Activated CD8-positive, alpha-beta memory T cell treated with anti-CD3 and anti-CD28 coated beads, Interleukin-2, amount 50 U/mL, for 4 hours (primary cell): ENCODE measurements at places on chromosomes 16 and 17.
A peak's percentile ranks its signal among the peaks of the same experiment; 100 is the strongest.

DNA sequence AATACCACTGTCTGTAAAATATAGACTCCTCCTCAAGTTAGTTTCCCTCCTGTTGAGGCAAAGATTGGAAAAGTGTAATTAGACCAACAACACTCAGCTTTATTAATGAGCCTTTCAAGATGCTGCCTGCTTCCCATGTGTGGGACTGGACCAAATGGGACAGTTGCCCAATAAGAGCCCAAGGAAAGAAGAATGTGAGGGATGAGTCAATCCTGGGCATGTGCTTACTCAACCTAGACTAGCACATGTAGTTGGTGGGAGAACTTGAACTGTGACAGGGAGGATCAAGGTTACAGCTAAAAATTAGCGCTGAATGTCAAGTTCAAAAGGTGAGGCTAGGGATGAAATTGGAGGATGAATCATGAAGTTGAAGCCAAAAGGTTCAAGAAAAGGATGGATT is 435.5 kb downstream of the CA10 start:
- DNase-seq = no peak

DNA sequence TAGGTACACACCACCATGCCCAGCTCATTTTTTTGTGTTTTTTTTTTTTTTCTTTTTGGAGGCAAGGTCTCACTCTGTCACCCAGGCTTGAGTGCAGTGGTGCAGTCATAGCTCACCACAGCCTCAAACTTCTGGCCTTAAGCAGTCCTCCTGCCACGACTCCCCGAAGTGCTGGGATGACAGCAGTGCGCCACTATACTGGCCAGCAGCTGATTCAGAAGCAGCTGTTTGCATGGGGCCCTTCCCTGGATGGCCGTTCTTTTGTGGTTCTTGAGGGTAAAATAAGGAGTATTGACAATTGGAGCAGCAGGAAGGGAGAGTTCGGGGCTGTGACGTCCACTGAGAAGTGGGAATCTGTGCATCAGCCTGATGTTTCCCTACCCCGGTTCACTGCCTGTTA is 41.6 kb downstream of the KIAA0513 start:
- no peak for DNase-seq

DNA sequence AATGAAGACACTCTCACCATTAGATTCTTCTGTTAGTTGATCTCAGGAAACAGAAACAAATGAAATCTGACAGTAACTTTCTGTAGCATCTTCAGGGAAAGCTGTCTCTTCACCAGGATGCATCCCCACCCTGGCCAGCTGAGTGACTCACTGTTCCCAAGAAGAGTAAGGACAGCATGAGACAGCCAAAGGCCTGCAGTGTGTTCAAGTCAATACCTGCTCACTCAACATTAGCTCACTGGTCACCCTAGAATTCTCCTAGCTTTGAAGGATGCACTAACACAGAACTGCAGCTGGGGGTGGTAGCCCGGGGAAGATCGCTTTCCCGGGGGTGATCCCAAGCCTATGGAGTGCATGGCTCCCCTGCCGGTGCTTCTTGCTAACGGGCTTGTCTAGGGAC is 28.2 kb upstream of the CLEC18B start:
- no peak for DNase-seq

DNA sequence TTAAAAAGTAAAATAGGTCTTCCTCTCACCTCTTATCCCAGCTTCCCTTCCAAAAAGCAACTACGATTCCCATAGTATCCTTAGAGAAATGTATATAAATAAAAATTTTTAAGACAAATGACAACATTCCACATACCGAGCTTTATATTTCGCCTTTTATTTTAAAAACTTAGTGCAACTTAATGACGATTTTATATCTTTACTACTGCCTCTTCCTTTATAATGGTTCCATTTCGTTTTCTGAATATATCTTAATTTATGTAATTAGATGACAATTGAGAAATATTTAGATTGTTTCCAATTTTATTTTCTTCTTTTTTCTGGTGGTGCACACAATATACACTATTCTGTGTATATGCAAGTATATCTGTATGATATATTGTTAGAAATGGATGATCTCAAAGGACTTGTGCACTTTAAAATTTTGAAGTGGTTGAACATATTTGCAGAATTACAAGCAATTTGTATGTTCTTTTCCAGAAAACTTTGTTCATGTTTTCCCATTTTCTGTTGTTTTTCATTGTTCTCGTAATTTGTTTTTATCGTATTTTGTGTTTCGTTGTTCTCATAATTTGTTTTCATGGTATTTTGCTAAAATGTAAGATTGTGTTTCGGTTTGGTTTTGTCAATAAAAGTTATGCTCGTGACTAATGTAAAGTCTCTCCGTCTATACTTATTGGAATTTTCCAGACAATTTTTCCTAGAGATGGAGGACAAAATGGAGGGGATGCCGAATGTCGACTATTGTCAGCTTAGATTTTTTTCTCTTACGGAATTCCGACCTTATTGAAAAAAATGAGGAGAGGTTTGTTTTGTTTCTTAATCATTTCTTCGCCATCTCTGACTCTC is 20.4 kb upstream of the HOXB13 start:
- DNase-seq = no peak

DNA sequence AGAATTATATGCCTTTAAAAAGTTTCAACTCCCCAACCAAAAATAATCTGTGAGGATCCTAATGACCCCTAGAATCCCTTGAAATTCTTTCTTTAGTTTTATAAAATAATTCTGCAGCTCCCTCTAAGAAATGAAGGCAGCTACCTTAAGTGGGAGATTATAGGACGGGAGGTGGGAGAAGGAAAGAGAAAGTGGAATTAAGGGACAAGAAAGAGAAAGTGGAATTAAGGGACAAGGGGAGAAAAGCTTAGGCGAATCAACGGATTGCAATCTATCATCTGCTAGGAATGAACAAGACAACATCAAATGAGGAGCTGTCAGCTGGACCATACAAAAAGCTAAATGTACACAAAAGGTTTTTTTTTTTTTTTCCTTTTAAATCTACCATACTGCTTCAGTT is 262.0 kb downstream of the ZFHX3 start:
- no peak for DNase-seq

DNA sequence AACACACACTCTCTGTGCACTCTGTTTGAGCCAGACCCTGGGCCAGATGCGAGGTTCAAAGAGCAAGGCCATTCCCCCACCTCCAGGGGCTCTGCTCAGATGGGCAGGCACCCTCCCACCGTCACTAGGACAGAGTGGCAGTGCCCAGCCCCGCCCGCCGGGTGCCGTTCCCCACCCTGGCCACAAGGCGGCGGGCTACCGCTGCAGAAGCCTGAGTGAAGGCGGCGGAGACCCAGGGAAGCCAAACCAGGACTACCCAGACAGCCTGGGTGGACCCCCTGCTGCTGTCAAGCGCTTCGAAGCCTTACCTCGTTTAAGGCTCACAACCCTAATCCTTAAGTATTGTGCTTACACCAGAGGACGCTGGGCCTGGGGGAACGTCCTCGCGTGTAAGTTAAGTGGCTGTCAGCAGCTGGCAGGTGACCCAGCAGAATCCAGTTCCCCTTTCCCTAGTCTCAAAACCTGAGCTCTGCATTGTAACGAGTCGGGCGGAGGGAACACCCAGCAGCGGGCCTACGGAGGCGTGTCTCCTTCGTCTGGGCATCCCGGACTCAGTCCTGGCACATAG is 4.5 kb downstream of the ARHGAP27 start:
- peak; percentile 81 for DNase-seq

- no peak for DNase-seq
These were observed 15.6 kb downstream of the IGF2BP1 start for GRCh38 chr17:49012769-49013255.

DNA sequence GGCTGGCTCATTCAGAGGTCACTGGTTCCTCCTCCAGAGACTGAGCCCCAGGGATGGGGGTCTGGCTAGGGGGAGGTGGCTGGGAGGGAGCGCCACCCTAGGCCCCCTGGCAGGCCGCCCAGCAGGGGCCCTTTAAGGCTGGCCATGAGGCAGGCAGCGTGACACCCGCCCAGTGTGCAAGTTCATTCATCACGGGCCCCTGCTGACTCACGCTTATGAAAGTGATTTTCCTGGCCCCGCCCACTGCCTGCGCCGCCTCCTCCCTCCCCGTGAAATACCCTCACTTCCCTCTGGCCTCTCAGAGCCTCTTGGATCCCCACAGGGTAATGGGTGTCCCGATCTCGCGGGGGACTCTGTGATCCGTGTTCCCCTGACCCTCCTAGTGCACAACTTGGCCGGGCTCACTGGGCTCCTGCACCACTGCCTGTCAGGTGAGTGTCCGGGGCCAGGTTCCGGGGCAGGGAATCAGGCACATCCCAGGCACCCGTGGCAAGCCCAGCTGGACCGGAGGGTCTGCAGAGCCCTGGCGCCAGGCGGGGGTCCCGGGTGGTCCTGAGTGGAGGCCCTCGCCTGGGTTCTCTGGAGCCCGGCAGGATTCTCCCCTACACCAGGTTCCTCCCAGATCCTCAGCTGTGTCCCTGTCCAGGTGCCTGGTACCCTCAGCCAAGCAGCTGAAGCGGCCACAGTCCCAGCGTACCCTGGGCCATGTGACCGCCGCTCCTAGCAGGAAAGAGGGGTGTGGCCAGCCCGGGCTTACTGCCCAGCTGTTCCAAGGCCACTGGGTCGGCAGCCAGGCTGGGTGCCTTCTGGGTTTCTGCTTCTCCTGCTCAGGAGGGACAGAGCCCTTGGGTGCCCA is at the start of gene OSGIN1:
OSGIN1 (plus strand) TSS at position 301 of the 856 bp plus-strand sequence. CDS start 4,432 bp downstream, outside the sequence.
- peak; percentile 62 for DNase-seq

DNA sequence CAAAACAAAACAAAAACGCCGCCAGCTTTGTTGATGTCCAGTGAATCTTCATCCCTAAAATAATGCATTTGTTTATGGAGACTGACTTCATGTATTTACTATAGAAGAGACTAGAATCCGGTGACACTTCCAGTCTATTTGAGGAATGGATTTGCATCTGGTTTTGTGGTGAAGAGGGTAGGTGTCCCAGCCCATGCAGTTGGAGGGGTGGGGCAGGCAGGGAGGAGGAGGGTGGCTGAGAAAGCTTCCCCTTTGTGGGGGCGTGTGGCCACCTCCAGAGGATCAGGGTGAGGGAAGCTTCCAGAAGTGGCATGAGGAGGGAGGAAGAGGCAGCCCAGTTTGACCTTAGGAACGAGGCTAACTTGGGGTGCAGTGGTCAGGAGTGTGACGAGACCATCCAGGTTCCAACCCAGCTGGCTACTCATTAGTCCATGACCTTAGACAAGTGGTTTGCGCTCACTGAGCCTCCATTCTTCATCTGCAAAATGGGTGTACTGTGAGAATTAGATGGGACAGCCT is 69.5 kb downstream of the CMIP start:
- no peak for DNase-seq

DNA sequence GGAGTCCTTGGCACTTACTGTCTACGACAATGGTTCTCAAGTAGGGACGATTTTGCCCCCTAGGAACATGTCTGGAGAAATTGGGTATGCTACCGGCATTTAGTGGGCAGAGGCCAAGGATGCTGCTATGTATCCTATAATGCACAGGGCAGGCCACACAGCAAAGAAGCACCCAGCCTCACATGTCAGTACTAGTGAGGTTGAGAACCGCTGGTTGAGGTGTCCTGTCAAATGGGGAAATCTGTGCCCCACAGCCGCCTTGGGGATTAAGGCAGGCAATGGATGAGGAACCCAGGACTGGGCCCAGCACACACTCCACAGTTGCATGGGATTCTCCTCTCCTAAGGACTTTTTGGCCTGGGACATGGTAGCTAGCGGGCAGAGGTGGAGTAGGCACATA is 86.7 kb upstream of the TOB1 start:
- DNase-seq = no peak

DNA sequence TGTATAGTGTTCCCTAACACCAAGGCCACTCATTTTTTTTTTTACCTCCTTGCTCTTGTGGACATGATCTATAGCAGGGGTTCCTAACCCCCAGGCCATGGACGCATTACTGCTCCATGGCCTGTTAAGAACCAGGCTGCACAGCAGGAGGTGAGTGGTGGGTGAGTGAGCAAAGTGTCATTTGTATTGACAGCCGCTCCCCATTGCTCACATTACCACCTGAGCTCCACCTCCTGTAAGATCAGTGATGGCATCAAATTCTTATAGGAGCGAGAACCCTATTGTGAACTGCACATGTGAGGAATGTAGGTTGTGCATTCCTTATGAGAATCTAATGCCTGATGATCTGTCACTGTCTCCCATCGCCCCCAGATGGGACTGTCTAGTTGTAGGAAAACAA is 342.0 kb downstream of the SOX9 start:
- DNase-seq = no peak

DNA sequence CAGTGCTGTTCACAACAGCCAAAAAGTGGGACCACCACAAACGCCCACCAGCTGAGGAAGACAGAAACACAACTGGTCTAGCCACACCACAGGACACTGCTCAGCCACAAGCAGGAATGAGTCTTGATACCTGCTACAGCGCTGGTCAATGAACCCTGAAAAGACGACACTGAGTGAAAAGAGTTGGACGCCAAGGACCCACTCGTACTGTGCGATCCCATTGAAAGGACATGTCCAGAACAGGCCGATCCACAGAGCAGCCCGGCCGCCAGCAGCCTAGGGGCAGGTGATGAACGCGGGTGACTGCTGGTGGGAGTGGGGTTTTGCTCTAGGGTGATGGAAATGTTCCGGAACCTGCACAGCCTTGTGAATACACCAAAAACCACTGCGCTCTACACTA is 10.6 kb upstream of the SLC38A8 start:
- DNase-seq = no peak

GRCh38 chr16:85324488-85324887 is 212.2 kb upstream of the CIBAR2 start:
- no peak for DNase-seq

DNA sequence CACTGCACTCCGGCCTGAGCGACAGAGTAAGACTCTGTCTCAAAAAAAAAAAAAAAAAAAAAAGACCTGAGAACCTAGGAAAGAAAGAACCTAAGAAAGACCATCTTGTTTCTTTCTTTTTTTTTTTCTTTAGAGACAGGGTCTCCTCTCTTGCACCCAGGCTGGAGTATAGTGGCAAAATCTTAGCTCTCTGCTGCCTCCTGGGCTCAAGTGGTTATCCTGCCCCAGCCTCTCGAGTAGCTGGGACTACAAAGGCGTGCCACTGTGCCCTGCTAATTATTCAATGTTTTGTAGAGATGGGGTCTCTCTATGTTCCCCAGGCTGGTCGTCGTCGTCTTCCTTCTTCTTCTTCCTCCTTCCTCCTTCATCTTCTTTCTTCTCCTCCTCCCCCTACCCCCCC is 7.8 kb upstream of the BIRC5 start:
- DNase-seq = no peak

DNA sequence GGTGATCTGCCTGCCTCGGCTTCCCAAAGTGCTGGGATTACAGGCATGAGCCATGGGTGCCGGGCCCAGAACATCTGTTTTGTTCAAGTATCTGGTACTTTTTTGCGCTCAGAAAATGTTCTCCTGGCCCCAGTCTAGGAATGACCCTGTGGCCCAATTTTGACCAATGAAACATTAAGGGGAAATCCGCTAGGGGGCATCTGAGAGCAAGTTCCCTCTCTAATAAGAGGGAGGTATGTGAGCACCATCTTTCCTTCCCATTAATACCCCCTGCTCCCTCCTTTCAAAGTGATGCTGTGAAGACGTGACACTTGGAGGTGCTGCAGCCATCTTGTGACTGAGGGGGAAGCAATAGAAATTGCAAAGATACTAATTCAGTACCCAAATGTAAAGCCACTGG is 16.5 kb upstream of the CLEC3A start:
- no peak for DNase-seq

GRCh38 chr16:1884889-1885288 is 12.9 kb upstream of the MEIOB start:
- DNase-seq = no peak

GRCh38 chr17:6775871-6776405 is at the start of gene FBXO39:
TSS of gene FBXO39 (plus strand) at chr17:6776215. CDS start at chr17:6779869, 3,654 bp downstream.
- DNase-seq = no peak

- DNase-seq = no peak
These were observed 14.5 kb upstream of the TNRC6C start for GRCh38 chr17:77943971-77944370.

- DNase-seq = no peak
These were observed 31.3 kb downstream of the GRIN2A start for GRCh38 chr16:10150906-10151305.

GRCh38 chr17:41446806-41447205 is 6.0 kb upstream of the KRT38 start:
- no peak for DNase-seq
